ENCODE measurements at places on chromosomes 12 and 14. TPM values are rescaled to one million over a fixed set of nuclear protein-coding genes. Genes with fewer than 3 reads are reported as not detected.

The ARHGAP9 gene
- 0.25 TPM for total RNA-seq

The SPIC gene
- not detected for total RNA-seq

The SERPINA12 gene
- total RNA-seq, result not detected

The SMARCC2 gene
- total RNA-seq, result 84.3 TPM

The GXYLT1 gene
- 12.8 TPM for total RNA-seq

The MAGOHB gene
- total RNA-seq, result 16.5 TPM

The PROX2 gene
- total RNA-seq, result not detected

The ALX1 gene
- total RNA-seq, result not detected

The MMP17 gene
- 22.4 TPM for total RNA-seq

The ZNF84 gene
- 104 TPM for total RNA-seq

The SCNN1A gene
- total RNA-seq, result not detected

The B3GNT4 gene
- total RNA-seq, result 4.7 TPM
